ENCODE measurements at places on chromosomes 13 and 19.

DNA sequence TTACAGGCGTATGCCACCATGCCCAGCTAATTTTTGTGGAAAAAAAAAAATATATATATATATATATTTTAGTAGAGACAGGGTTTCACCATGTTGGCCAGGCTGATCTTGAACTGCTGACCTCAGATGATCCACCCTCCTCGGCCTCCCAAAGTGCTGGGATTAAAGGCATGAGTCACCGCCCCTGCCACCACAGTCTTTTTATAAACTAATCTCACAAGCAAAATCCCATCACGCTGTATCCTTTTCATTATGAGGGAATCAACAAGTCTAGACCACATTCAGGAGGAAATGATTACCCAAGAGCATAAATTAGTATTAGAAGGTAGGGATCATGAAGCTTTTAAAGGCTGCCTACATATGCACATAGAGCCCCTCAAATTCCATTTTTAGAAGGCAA lies 210.6 kb upstream of the NBEA start:
- DNase-seq: no peak

DNA sequence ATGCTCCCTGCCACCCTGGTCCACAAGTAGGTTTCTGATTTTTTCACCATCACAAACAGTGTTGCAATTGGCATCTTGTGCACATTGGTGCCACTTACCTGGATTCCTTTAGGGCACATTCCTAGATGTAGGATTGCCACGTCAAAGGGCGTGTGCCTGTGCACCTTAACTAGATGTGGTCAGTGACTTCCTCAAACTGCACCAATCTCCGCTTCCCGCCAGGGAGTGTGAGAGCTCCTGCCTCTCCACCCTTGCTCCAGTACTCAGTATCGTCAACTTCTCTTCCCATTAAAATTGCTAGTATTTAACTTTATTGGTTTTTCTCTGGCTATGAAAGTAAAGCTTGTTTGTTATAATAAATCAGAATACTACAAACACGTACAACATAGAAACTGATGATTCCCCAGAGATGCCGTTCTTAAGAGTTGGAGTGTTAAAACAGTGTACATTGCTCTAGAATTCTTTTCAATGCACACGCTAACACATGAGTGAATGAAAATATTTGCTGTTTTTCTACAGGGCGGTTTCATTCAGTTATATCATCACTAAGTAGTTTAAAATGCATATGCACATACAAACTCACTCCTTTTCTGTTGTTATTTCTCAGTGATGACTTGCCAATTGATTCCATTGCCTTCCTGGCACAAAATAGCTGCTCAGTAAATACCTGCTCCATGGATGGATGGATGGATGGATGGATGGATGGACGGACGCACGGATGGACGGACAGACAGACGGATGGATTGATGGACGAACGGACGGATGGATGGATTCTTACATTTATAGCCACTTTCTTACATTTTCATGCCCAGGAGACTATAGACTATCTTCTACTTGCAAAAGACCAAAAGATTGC lies 23.4 kb downstream of the CCNE1 start:
- no peak for DNase-seq

- DNase-seq: no peak
These were observed 18.0 kb downstream of the C19orf81 start for GRCh38 chr19:50667177-50667758.

- DNase-seq: no peak
These were observed 8.4 kb downstream of the FAM124A start for GRCh38 chr13:51230477-51231105.

DNA sequence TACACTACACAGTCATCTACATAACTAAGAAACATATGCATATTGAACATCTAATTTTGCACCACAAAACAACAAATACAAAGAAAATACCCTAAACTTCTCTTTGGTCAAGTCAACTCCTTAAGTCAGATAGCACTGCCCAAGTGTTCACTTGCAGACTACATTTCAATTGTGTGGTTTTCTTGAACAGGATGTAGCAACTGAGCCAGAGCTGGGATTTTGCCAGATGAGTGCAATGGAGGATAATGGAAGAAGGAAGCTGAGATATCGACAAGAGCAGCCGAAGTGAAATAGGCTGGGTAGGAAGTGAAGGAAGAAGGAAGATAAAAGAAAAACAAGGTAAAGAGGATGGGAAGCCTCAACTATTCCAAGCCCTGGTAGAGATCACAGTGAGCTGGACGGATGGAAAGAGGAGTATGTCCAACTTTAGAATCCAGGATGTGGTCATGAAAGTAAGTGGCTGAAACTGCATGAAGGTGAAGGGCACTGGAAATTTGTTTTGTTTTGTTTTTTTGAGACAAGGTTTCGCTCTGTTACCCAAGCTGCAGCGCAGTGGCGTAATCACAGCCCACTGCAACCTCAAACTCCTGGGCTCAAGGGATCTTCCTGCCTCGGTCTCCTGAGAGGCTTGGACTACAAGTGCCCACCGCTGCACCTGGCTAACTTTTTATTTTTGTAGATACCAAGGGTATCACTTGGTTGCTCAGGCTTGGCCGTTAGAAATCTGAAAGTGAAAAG lies 15.0 kb downstream of the NUFIP1 start:
- DNase-seq: no peak

- DNase-seq: no peak
These were observed 178.6 kb downstream of the SHISA2 start for GRCh38 chr13:25873242-25873612.
